ENCODE measurements at places on chromosomes 11 and 22.

- no peak for DNase-seq
Observed at GRCh38 chr11:78594814-78595213, 20.1 kb upstream of the NARS2 start.

GRCh38 chr11:59560290-59560701 lies 49.0 kb downstream of the OR4D9 start:
- DNase-seq = peak; percentile 86

DNA sequence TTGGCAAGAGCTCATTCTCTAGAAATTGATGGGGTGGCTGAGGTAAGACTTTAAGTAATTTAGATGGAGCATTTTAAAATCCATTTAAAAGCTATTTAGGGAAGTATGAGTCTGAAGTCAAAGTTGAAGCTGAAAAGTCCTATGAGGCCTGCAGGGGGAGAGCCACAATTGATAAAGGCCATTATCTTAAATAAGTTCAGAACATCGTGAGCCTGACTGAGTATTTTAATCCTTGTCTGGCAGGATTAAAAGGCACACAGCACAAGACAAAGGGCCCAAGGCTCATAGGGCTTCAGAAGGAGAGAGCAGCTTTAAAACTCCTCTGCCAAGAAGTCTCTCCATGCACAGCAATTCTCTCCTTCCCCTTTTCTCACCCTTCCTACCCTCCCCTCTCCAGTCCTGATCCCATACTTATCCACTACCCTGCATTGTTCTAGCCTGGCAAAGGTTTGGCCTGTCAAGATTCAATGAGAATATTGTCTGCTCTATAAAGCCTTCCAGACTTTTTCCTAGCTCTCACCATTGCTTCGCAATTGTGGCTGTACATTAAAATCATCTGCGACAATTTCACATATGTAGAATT lies 1312.9 kb downstream of the FAM181B start:
- no peak for DNase-seq

DNA sequence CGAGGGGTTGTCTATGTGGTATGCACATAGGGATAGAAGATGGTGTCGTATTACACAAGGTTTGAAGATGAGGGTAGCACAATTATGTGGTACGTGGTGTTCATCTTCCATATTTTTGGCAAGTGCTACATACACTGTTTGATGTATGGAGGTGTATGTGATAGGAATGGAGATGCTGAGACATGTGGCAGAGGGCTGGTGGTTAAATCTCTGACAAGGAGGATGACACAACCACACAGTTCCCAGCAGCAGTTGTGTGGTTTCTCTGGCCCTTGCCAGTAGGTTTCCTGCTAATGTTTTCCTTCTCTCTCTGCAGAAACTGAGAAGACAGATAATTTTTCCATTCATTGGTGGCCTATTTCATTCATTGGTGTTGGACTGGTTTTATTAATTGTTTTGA lies 17.0 kb downstream of the NCR3LG1 start:
- DNase-seq = no peak

DNA sequence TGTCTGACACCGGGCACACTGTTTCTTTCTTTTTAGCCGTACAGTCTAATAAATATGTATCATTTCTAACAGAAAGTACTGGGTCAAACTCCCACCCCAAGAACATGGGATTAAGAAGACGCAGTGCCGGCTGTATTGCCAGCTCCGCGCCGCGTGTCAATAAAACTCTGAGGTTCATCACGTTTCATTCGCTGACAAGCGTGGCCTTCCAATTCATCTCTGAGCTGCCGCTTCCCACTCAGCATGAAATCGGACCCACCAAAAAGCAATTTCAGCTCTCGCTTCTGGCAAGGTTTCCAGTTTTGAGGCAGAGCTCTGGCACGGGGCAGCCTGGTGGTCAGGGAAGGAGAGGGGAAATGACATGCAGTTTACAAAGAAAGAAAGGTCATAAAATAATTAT lies 819.8 kb downstream of the OPCML start:
- no peak for DNase-seq

DNA sequence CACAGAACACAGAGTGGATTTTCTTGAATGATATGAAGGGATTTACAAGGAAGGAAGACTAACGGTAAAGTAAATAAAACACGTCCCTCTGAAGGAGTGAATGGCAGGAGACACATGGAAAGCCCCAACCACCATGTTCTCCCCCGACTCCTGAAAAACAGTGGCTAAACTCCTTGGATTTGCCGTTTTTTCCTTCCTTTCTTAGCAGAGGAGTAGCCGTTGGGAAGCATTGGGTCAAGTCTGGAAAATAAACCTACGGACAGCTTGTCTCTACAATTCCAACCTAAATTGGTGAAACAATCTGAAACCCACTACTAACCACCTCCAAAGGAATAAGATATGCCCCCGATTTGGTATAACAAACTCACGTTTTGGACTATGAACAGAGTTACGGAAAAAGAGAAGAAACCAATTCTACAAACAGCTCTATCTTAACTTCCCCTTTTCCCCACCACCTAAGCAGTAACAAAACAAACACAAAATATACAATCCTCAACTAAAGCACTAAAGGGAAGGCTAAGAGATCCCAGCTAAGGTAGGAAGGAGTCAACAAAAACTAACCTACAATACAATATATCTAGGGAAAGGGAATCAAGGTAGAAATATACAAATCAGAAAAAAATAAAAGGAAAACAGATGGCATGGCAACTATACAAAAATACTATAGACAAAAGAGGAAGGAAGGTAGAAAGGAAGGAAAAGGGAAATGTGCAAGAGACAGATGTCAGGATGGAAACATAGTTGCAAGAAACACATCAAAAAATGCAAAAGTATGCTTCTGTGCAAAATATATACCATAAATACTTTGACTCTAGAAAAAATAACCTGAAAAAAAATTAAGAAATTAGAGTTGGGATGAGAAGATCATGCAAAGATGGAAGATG lies 43.8 kb upstream of the LYVE1 start:
- no peak for DNase-seq

DNA sequence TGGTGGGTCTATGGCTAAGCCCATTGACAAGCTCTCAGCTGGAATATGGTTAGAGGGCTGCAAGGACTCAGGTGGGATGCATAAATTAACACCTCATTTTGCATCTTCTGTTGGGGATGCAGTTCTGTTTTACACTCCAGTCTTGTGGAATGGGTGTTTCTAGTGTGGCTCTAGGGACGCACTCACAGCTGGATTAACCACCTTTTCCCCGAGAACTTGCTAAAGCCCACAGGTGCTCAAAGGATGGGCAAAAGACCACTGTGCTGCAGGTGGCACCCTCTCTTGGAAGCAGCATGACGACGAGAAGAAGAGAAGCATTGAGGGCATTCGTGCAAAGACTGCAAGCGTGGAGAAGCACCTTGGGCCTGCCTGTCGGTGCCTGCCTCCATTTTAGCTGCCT lies 6.9 kb downstream of the BARX2 start:
- no peak for DNase-seq

- DNase-seq = no peak
Observed at GRCh38 chr11:43830928-43831440, 49.6 kb upstream of the ALKBH3 start.

DNA sequence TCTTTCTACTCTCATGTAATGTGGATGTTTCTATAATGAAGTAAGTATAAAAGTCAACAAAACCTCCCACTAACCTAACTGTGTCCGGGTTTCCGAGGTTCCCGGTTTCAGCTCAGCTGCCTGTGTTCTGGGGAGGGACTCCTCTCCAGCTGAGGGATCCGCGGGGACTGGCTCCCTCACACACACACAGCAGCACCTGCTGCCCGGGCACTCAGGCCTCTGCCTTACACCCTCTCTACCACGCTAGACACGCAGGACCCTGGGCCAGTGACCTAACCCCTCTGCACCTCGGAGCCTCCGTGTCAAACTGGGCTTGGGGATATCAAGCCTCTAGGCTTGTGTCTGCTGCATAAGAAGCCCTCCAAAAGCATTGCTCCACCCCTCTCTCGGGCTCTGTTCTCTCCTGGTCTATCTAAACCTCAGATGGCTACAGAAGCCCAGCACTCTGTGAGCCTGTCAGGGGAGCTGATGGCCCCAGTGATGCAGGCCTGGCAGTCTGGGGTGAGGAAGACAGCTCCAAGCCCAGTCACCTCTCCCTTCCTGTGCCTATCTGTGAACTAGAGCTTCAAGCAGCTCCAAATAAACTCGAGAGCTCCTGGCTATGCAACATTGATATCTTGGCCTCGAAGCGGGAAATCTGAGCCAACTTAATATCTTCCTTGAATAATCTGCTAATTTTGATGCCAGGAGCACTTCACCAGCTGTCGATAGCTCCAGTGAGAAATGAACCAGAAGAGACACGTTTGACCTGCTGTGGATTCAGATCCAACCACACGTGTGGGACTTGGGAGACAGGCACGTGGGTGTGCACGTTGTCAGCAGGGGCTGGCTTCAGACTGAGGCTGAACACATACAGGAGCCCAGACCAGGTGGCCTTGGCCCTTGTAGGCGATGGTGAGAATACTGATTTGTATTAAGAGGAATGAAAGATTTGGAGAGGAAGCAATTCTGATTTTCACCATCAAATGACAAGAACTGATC lies 232.7 kb upstream of the B3GAT1 start:
- DNase-seq = no peak

GRCh38 chr11:101510591-101510990 lies 73.2 kb downstream of the TRPC6 start:
- DNase-seq = no peak

DNA sequence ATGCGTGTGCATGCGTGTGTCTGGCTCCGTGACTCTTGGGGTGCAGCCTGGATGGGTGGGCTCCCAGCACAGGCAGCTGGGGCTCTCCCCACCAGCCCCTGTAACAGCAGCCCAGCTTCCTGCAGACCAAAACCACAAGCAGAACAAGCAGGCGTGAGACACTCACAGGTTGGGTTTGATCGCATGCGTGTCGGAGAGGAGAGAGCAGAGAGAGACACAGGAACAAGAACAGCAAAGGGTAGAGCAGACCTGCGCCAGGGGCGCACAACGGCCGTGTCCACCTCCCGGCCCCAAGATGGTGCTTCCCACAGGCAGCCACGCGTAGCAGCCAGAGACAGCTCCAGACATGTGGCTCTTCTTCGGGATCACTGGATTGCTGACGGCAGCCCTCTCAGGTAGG lies at the start of gene CD6:
Gene CD6, plus strand, starts transcription at position 161 of the 400 bp plus-strand sequence. Its CDS starts 186 bp downstream, at position 347.
- peak; percentile 77 for DNase-seq

- no peak for DNase-seq
Observed at GRCh38 chr11:44104481-44105294, 9.2 kb downstream of the EXT2 start.

DNA sequence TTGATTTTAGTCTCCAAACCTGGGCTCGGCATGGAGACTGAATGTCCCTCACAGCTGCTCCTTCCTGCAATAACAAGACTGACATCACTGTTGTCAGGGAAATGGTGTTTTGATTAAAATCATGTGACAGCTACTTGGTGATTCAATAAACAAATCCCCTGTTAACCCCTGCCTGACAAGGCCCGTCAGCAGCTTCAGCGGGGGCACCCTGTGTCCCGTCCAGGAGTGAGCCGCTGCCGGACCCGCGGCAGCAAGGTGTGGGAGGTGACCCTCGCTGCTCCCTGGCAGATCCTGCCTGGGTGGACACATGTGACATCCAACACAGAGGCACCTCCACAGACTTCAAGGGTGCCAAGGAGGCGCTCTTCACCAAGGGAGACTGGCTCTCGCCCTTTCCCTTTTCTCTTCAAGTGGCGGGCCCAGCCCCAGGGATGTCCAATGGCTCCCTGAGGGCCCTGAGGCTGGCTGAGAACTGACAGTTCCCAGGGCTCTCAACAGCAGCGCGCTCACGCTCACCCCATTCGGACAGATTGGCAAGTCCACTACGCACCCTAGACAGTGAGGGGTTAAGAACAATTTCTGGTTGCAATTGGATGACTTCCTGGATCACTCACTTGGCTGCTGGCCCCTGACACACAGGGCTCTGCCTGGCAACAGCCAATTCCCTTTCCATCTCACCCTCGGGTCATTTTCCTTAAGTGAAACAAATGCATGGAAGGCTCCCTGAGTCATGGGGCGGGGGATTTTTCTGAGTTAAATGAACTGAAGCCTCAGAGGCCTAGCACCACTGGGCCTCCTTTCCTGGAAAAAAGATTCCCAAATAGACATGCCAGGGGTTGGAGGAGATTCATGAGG lies 30.7 kb downstream of the PPP2R1B start:
- DNase-seq = no peak

- no peak for DNase-seq
Observed at GRCh38 chr11:81197396-81197795, 1536.3 kb downstream of the FAM181B start.

DNA sequence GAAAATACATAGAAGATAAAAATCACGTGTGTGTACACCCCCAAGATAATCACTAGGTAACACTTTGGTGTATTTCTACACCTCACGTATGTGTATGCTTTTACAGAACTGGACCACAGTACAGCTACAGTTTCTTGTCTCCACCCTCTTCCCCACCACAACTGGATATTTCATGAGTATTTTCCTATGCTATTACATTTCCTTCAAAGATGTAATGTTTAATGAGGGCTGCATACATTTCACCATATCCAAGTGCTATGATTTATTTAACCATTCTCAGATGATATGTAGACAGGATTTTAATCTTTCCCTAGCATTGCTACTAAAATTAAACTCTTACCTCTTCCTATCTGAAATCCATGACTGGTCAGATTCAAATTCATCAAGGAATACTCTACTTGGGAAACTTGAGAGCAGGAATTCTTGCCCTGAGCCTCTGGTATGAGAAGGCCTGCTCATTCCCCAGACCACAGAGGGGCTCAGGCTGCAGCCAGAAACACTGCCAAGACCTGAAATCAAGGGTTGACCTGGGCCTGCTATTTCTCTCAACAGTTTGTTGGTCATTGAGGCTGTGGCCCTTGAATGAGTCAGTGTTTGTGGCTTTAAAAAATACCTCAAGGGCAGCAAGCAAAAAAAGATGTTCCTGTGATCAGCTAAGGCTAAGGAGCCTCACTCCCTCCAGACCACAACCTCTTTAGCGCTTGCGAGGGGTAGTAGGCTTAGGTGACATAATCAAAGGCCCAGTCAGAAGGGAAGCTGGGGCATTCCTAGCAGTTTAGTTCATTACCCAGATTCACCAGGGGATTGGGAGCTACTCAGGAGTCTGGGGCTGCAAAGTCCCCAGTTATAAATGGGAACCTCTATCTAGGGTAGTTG lies 55.5 kb downstream of the ABTB2 start:
- no peak for DNase-seq

- DNase-seq = no peak
Observed at GRCh38 chr11:1238767-1239595, 16.1 kb downstream of the MUC5B start.

GRCh38 chr11:126257764-126258163 lies 10.9 kb downstream of the SRPRA start:
- DNase-seq = no peak

DNA sequence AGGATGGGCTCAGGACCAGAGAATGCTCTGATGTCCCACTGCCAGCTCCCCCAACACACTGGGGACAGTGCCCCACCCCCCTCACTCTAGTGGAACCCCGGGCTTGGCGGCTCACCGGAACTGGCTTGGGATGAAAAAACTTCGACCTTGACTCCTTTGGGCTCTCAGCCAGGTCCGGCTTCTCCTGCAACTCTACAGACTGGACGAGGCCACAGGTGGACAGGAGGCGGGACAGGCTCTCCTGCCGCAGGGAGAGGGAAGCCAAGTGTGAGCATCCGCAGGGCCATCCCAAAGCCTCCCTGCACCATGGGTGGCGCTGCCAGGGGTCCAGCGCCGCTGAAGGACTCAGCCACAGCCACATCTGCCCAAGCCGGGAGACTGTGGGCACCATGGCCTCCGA lies 3.7 kb downstream of the RRP7A start:
- DNase-seq = no peak

- DNase-seq = no peak
Observed at GRCh38 chr11:133833898-133834681, 11.2 kb downstream of the SPATA19 start.

- DNase-seq = no peak
Observed at GRCh38 chr11:134349802-134350355, 18.1 kb downstream of the GLB1L2 start.

All from CD4-positive, alpha-beta T cell treated with Interleukin-4 for 1 hour (primary cell).